ENCODE measurements at places on chromosomes 3 and 15. TPM values are rescaled to one million over a fixed set of nuclear protein-coding genes. Genes with fewer than 3 reads are reported as not detected.

The SLITRK3 gene
- 26.5 TPM for total RNA-seq

The NKIRAS1 gene
- total RNA-seq, result 51.4 TPM

The RBPMS2 gene
- total RNA-seq, result 0.46 TPM

The CFAP100 gene
- total RNA-seq, result 6.5 TPM

The MYD88 gene
- 3.2 TPM for total RNA-seq

The MESP1 gene
- 2.5 TPM for total RNA-seq

The CHRM5 gene
- total RNA-seq, result 10.6 TPM

The HRH1 gene
- 7.8 TPM for total RNA-seq

The HHATL gene
- 0.23 TPM for total RNA-seq

The DGKG gene
- total RNA-seq, result 15.0 TPM

The INKA1 gene
- 5.1 TPM for total RNA-seq

The SH3GL3 gene
- 52.8 TPM for total RNA-seq

The GNAT1 gene
- total RNA-seq, result not detected

The AP3B2 gene
- total RNA-seq, result 65.0 TPM

The CNBP gene
- 165 TPM for total RNA-seq

The IQSEC1 gene
- total RNA-seq, result 38.5 TPM

The ITGA11 gene
- total RNA-seq, result 0.92 TPM

The EXD1 gene
- under 0.01 TPM for total RNA-seq

The ARGFX gene
- total RNA-seq, result not detected

The CKMT1B gene
- total RNA-seq, result 17.1 TPM

The RAB8B gene
- 112 TPM for total RNA-seq

The AHSG gene
- total RNA-seq, result 0.23 TPM

The PATL2 gene
- not detected for total RNA-seq

The LAMB2 gene
- 78.2 TPM for total RNA-seq

The HMCES gene
- total RNA-seq, result 20.8 TPM

The CCR2 gene
- 0.23 TPM for total RNA-seq

The ZNF620 gene
- 16.4 TPM for total RNA-seq

The SPCS1 gene
- 62.5 TPM for total RNA-seq

The NEIL1 gene
- total RNA-seq, result 17.1 TPM

The ERICH6 gene
- total RNA-seq, result 0.46 TPM

The TGM5 gene
- total RNA-seq, result not detected

The IMPDH2 gene
- total RNA-seq, result 146 TPM

The NRG4 gene
- 1.8 TPM for total RNA-seq

The PDCD7 gene
- 22.1 TPM for total RNA-seq

The INAFM2 gene
- total RNA-seq, result 10.6 TPM

The PP2D1 gene
- not detected for total RNA-seq

The ENTPD3 gene
- total RNA-seq, result 17.8 TPM

The NUP210 gene
- 11.1 TPM for total RNA-seq

The MCTP2 gene
- 3.2 TPM for total RNA-seq

The CLDN16 gene
- 0.46 TPM for total RNA-seq

The SLC9A9 gene
- 13.4 TPM for total RNA-seq

The CLRN1 gene
- not detected for total RNA-seq

The RLBP1 gene
- 0.69 TPM for total RNA-seq

All from diencephalon (tissue), 1 donor.